Stimulated activated memory B cell treated with anti-CD40 and anti-IgM and Interleukin-4, amounts not matched to agents 10 μg/mL and 1 μg/mL and 100 μg/mL, for 72 hours (primary cell): ENCODE measurements at places on chromosomes 6 and 20.

DNA sequence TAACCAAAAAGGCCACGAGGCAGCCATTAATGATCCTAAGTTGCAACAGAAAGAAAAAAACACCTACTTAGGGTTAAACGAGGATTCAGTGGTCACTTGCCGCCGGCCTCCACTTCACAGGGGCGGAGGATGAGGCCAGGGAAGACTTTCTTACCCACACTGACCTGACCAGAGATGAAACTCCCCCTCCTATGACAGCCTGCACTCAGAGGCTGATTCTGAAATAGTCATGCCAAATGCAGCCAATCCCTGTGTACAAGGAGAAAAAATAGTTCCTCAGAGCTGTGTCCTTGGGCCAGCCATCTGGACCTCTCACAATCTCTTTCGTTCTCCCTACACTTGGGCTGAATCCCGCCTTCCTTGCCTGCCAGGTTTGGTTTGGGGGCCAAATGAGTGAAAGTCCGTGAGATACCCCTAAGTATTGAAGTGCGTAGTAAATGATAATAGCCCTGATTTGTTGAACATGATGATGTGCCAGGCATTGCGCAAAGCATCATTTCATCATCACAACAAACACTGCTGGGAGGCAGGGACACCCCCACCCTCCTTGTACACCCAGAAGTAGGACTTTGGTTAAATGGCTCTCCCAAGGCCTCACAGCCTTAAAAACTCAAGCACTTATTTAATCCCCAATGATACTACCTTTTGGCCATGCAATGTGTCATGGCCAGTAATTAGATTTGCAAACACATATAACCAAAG lies 3.2 kb upstream of the IRF4 start:
- no peaks in the 10 kb centered on the region for H3K27me3 ChIP-seq
- no peak overlapping the region for H3K4me3 ChIP-seq
- no peak for ATAC-seq
- H3K27ac ChIP-seq, result peak overlapping the region; percentile 27
- H3K4me1 ChIP-seq, result peaks cover 31% of the 10 kb centered on the region

DNA sequence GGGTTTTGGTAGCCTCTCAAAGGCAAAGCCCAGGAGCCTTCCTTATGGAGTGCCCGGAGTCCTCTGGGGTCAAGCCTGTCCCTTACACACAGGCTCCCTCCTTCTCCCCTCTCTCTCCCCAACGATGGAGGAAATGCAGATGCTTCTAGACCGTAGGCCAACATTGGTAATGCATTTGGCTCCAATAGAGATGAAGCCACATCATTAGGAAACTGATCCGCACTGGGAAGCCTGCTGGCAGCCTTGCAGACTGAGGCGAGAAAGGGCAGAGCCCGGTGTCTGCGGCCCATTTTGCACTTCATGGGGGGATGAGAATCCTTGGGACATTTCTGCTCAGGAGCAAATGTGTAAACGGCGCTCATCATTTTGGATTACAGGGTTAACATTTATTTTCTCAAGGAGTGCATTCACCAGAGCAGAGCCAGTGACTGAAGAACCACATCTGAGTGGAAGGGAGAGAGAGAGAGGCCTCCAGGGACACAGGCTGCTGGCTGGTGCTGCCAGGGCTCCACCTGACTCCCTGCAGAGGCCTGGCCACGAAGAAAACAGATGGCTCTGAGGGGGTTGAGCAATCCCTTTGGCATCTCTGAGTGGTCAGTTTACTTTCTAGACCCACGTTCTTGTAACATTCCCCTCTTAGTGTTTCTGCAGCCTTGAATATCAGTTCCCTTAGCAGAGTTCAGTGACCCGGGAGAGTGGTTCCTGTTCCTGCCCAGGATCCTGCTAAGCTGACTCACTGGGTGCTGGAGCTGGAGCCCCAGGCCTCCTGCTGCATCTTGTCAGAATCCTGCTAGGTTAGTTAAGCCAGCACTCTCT lies 4.4 kb upstream of the CST3 start:
- H3K36me3 ChIP-seq, result no peaks in the 10 kb centered on the region
- H3K4me1 ChIP-seq, result peaks cover 6% of the 10 kb centered on the region
- H3K27me3 ChIP-seq, result peaks cover 40% of the 10 kb centered on the region
- no peak overlapping the region for H3K27ac ChIP-seq

GRCh38 chr6:70307008-70307407 lies 4.1 kb upstream of the COL9A1 start:
- H3K27ac ChIP-seq, result no peak overlapping the region
- peaks cover 51% of the 10 kb centered on the region for H3K27me3 ChIP-seq
- no peak overlapping the region for H3K4me3 ChIP-seq
- H3K4me1 ChIP-seq, result no peaks in the 10 kb centered on the region

- H3K27me3 ChIP-seq, result no peaks in the 10 kb centered on the region
- H3K36me3 ChIP-seq, result no peaks in the 10 kb centered on the region
- peaks cover 9% of the 10 kb centered on the region for H3K4me1 ChIP-seq
- no peak overlapping the region for H3K4me3 ChIP-seq
- ATAC-seq, result no peak
Observed at GRCh38 chr20:13249118-13249797, 28.2 kb downstream of the ISM1 start.

GRCh38 chr6:109456111-109456583 lies 575 bp upstream of the MICAL1 start:
- peaks cover 17% of the 10 kb centered on the region for H3K36me3 ChIP-seq
- H3K4me3 ChIP-seq, result peak overlapping the region; percentile 96
- H3K27ac ChIP-seq, result peak overlapping the region; percentile 96
- ATAC-seq, result no peak
- H3K27me3 ChIP-seq, result no peaks in the 10 kb centered on the region
- H3K4me1 ChIP-seq, result peaks cover 77% of the 10 kb centered on the region

DNA sequence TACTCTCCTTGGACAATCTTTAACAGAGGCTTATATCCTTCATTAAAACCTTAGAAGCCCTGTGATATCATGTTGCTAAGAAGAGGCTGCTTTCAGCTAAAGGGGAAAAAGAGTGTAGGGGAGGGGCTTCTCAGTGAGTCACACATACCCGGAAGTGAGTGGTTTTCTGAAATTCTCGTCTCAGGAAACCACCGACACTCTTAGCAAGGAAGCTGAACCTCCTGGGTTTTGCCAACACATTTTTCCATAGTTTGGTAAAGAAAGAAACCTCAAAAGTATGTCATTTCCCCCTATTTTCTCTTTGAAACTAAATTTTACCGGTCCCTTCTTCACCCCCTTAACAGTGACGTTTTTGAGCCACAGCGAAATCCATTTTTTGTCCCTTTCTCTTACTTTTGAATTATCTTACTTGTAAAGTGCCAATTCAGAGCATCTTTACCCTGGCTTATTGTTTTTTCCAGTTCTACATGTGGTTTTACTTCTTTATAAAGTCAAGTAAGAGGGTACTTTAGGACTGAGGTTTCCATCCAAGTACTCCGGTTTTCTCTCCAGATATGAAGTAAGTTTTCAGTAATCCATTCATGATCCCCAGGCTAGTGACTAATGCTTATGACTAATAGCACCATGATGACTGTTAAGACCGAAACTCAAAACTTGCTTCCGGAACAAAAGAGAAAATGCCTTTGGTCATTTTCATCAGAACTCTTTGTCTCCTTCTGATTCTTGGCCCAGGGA lies 219.3 kb downstream of the ARHGAP18 start:
- no peaks in the 10 kb centered on the region for H3K27me3 ChIP-seq
- H3K4me1 ChIP-seq, result peaks cover 26% of the 10 kb centered on the region
- H3K27ac ChIP-seq, result peak overlapping the region; percentile 97
- no peaks in the 10 kb centered on the region for H3K36me3 ChIP-seq

DNA sequence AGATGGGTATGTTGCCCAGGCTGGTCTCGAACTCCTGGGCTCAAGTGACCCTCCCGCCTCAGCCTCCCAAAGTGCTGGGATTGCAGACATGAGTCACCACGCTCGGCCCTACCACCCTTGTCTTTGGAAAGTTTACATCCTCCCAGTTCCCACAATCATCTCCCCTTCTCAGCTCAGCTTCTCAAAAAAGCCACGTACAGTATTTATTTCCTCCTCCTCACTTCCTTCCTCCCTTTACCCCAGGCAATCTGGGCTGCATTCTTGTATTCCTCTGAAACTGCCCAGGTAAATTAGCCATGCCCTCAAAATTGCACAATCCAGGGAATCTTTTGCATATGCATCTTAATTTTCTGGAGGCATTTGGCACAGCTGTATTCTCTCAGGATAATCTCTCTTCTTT lies 7.4 kb upstream of the SLC23A2 start:
- H3K27me3 ChIP-seq, result no peaks in the 10 kb centered on the region
- ATAC-seq, result no peak
- H3K4me1 ChIP-seq, result peaks cover 39% of the 10 kb centered on the region
- no peak overlapping the region for H3K4me3 ChIP-seq
- peak overlapping the region; percentile 44 for H3K27ac ChIP-seq
- no peaks in the 10 kb centered on the region for H3K36me3 ChIP-seq

DNA sequence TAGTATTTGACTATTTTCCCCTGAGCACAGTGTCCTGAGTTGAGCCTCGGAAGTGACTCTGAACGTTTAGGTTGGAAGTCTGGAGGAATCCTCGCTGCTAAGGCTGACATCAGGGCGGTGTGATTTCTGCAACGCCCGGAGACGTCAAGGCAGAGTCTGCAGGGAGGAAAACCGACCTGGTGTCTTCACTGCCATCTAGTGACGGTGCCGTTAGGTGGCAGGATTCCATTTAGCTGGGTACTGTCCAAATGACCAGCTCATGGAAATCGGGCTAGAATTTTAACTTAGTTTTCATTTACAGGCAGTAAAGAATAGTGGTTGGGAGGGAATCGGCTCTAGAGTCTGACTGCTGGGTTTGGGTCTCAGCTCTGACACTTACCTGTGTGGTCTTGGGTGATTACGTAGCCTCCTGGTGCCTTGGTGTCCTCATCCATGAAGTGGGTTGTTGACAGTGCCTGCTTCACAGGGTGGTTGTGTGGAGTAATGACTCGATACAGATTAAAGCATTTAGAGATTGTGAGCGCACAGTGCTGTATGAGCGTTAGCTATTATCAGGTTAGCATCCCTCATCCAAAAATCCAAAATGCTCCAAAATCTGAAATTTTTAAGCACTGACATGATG lies 35.0 kb downstream of the FOXF2 start:
- no peaks in the 10 kb centered on the region for H3K36me3 ChIP-seq
- peaks cover 5% of the 10 kb centered on the region for H3K4me1 ChIP-seq
- H3K27ac ChIP-seq, result no peak overlapping the region
- peak; percentile 51 for ATAC-seq
- H3K27me3 ChIP-seq, result peaks cover 49% of the 10 kb centered on the region

GRCh38 chr6:69825904-69826303 lies 29.1 kb upstream of the LMBRD1 start:
- H3K36me3 ChIP-seq, result peaks cover 6% of the 10 kb centered on the region
- H3K27me3 ChIP-seq, result no peaks in the 10 kb centered on the region
- no peak for ATAC-seq
- H3K4me1 ChIP-seq, result no peaks in the 10 kb centered on the region

- no peak for ATAC-seq
- H3K27me3 ChIP-seq, result no peaks in the 10 kb centered on the region
- H3K4me3 ChIP-seq, result no peak overlapping the region
Observed at GRCh38 chr6:34836008-34836407, 44.1 kb downstream of the BLTP3A start.

DNA sequence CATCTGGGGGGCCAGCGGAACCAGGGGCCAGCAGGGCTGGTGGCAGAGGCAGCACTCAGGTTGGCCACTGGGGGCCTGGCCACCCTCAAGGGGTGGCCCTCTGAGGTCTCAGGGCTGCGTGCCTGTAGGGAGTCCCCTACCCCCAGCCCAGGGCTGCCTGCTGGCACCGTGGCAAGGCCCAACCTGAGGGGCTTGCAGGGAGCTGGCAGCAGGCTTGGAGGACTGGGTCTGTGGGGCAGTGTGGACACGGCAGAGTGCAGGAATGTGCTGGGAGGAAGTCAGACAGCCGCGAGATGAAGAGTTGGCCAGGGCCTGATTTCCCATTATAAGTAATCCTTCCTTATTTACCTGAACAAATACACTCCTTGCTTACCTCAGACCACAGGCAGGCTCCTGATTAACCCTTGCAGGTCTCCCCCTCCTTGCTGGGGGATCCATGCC lies at the start of gene SPDEF:
Gene SPDEF, minus strand, starts transcription at position 299 of the 441 bp plus-strand sequence. CDS start 11,874 bp downstream, outside the sequence.
- no peaks in the 10 kb centered on the region for H3K36me3 ChIP-seq
- peaks cover 24% of the 10 kb centered on the region for H3K27me3 ChIP-seq
- no peak within 1 kb of the TSS for H3K4me3 ChIP-seq
- peaks cover 11% of the 10 kb centered on the region for H3K4me1 ChIP-seq
- no peak for ATAC-seq

DNA sequence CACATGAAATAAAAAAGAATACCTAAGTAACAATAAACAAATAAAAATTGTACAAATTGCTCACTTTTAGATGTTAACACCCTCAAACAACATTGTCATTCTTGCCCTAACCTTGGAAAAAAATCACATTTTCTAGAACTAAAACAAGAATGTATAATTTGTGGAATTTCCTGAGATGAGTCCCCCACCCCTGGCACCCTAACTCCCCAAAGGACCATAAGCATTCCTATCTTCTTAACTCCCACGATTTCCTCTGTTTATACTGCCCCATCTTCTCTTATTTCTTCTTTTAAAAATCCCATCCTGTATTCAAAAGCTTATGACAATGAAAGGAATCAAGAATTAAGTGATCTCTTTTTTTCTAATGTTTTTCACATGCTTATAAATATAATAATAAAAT lies 70.9 kb downstream of the IBTK start:
- no peaks in the 10 kb centered on the region for H3K27me3 ChIP-seq
- H3K4me3 ChIP-seq, result no peak overlapping the region
- ATAC-seq, result no peak

DNA sequence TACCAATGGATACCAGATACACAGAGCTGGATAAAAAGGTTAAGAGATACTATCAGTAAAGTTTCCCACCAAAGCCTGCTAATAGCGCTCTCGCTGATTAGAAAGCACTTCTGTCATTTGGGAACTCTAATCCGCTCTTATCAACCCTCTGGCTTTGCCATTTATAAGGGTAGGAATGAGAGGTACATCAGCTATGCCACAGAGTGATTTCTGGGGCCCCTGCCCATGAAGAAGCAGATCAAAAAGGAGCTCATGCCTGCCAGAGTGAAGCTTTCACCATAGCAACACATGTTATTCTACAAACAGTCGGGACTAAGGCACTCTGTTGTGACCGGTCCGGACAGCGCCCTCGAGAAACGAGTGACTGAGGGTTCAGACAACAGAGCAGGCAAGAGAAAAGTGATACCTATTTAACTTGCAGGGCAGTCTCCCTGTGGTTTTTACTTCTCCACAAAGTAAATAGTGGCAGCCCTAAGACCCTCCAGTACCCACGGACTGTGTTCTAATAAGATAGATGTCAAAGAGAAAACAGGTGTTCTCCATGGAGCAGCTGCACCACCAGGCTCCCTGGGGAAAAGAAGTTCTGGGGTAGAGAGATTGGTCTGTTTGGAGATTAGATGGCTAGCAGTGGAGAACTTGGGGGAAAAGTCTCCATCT lies 5.6 kb downstream of the TRAM2 start:
- peaks cover 75% of the 10 kb centered on the region for H3K4me1 ChIP-seq
- H3K36me3 ChIP-seq, result no peaks in the 10 kb centered on the region
- no peak overlapping the region for H3K4me3 ChIP-seq

GRCh38 chr20:35303735-35304491 lies 11.7 kb upstream of the FAM83C start:
- no peak overlapping the region for H3K27ac ChIP-seq
- peaks cover 16% of the 10 kb centered on the region for H3K4me1 ChIP-seq
- peaks cover 19% of the 10 kb centered on the region for H3K36me3 ChIP-seq
- H3K4me3 ChIP-seq, result no peak overlapping the region
- ATAC-seq, result peak; percentile 84
- H3K27me3 ChIP-seq, result no peaks in the 10 kb centered on the region
